ENCODE measurements at places on chromosomes 7 and 10.

DNA sequence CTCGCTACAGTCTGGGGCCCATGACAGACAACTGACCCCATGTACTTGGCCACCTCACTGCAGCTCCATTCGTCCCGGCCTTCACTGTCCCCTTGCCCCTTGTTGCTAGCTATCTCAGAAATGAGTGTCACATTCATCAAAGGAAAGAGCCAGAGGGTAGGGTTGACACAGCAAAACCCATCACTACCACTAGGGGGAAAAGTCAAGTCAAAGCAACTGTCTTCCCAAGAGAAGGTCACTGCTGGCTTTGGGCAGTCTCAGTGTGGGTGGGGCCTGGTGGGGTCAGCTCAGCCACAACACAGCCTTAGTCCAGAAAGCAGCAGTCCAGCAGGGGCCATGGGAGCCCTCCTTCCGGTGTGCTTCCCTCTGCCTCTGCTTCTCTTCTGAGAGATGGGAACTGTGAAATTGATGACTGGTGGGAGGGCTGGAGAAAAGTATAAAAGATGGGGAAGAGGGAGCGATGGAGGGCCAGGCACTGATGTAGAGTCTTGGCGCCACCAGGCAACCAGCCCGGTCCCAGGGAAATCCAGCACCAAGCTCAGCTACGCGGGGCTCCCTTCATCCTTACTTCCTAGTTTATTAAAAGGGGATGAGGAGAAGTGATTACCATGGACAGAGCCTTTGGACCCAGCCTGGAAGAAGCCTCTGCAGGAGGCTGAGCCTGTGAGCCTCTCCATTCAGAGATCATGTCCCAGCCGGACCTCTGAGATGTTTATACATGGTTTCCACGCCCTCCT lies 58.0 kb downstream of the PLXNA4 start:
- DNase-seq = peak; percentile 22

DNA sequence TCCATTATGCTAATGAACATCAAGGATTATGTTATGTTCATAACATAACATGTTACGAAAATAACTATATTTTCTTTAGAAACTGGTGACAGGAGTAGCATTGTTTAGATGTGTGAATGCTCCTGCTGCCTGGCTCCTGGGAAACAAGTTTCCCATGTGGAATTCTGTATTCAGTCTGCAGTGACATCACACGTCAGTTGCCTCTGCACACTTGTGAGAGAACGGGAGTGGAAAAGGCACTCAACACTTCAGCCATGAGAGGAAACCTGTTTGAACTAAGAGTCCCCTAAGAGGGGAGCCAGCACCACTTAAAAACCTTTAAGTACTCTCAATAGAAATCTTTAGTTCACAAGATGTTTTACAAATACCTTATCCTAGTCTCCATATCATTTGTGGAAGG lies 140.3 kb upstream of the FAM20C start:
- DNase-seq = no peak

GRCh38 chr7:39465055-39465929 lies 100.9 kb upstream of the YAE1 start:
- DNase-seq = peak; percentile 36

GRCh38 chr10:131062621-131063260 lies 248.8 kb downstream of the TCERG1L start:
- DNase-seq = no peak

DNA sequence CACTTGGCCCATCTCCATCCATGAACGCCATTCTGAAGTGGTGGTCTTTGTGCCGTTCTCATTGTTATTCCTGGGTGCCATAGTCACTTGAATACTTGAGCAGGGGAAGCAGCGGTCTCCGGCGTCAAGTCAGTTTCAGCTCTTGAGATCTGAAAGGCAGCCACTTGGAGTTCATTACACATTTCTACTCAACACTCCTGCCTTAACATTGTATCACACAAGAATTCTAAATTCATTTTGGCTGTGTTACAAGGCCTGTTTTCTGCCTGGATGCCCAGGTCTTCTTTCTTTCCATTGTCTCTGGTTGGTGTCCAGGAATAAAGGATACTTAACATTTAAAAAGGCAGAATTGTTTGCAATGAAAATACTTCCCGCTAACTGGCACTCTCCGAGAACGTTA lies 69.0 kb upstream of the RAB11FIP2 start:
- DNase-seq = no peak

GRCh38 chr7:152313217-152313616 lies 122.6 kb downstream of the KMT2C start:
- no peak for DNase-seq

DNA sequence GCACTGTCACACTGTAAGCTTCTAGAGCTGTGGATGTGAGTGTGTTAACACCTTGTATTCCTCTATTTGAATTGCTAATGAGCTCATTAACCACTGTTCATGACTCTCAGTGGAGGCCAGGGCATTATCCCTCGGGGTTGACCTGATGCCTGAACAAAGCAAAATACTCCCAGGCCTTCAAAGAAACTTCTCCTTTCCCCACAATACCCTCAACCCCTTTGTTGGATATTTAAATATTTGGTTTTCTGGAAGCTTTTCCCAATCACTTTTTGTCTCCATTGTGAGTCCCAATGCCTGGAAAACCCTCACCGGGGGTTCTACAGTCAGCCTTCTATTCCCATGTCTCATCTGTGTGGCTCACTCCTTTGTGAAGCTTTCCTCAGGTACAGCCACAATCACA lies 780.1 kb downstream of the PHTF2 start:
- no peak for DNase-seq

DNA sequence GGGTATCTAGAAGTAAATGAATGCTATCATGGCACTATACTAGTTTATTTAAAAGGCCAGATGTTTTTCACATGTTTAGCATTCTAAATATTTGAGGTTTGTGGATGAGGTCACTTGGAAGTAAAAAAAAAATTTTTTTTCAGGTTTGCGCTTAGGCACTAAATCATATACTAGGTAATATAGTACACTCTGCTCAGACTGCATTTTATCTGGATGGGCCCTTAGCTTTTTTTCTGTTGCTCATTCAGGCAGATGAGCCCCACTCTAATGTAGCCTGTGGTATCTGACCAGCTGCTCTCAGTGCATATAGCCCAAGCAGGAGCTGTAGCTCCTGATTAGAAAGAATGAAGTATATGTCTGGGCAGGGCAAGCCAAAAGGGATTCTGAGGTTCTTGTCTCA lies 210.1 kb downstream of the AUTS2 start:
- no peak for DNase-seq

GRCh38 chr10:103747193-103747865 lies 108.0 kb downstream of the SH3PXD2A start:
- no peak for DNase-seq

GRCh38 chr7:121957626-121958025 lies 84.7 kb downstream of the PTPRZ1 start:
- DNase-seq = no peak

DNA sequence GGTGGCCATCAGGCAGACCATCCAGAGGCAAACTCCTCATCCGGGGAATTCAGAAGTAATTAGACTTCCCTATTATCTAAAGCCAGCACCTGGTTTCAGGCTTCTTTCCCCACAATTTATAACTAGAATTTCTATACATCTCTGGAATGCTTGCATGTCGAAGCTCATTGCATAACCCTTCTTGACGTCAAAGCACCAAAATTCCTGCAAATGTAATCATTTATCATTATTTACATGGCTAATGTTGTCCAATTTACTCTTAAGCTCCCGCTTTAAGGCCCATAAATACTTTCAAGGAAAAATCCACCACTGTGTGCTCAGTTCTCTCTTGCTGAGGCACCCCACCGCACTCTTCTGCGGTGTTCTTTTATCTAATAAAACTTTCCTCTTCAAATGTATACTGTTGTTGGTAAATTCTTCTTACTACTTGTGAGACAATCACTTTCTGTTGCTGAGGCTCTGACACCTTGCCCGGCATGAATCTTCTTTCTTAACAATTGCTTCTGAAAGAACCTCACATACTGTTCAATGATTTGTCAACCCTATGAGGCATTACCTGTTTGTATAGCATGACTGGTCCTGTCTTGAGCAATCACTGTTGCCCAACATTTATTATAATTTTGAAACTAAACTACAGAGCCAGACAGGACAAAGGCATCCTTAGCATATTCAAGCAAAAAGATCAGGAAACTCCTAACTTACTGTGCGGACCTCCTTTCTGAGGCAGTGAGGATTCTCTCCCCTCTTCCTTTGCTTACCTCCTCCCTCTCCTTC lies 17.4 kb upstream of the GPR141 start:
- no peak for DNase-seq

DNA sequence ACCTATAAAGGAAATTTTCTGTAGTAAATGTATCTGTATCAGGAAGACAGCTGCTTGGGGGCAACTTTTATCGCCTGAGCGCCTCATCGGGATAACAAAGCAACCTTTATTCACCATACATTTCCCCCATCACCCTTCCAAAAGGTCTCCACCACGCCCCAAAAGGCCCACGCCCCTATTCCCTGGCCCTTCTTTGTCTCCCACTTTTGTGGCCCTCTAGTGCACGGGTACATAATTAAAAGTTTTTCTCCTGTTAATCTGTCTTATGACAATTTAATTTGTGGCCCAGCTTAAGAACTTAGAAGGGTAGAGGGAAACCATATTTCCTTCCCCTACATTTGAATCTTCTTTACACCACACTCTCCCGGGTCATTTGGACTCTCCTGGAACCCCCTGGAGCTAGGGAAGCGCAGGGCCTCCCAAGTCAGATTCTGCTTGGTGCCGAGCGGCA lies 625 bp downstream of the RP9 start:
- no peak for DNase-seq

- DNase-seq = no peak
Measured at GRCh38 chr10:102581981-102582580, 62.2 kb upstream of the TRIM8 start.

- DNase-seq = no peak
Measured at GRCh38 chr7:17620566-17620965, 319.7 kb downstream of the SNX13 start.

- no peak for DNase-seq
Measured at GRCh38 chr7:17022920-17023319, 141.1 kb upstream of the AGR3 start.

GRCh38 chr10:2978111-2978510 lies 89.2 kb upstream of the PFKP start:
- peak; percentile 66 for DNase-seq

GRCh38 chr7:84647797-84648757 lies 453.5 kb upstream of the SEMA3A start:
- peak; percentile 61 for DNase-seq

- DNase-seq = no peak
Measured at GRCh38 chr7:17942231-17942630, 1.9 kb upstream of the SNX13 start.

GRCh38 chr10:43076876-43077420 lies at the start of gene RET:
Gene RET (plus strand): TSS chr10:43077069. CDS start chr10:43077259, 190 bp downstream.
- DNase-seq = peak; percentile 19

DNA sequence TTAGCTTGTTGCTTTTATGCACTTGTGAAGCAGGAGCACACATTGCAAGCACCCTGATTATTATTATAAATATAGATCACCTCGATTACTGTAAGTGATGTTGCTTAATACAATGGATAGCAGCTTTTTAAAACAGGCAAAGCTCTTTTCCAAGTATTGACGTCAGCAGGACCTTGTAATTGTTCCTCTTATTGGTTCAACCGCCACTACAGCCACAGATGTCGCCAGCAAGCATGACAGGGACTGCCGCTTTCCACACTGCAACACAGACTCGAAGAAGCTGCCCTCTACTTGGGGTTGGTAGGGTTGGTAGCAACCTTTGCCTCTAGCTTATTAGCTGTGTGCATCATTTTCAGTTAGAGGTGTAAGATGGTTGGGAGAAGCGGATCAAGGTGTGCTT lies 167.6 kb downstream of the ZNF365 start:
- no peak for DNase-seq

DNA sequence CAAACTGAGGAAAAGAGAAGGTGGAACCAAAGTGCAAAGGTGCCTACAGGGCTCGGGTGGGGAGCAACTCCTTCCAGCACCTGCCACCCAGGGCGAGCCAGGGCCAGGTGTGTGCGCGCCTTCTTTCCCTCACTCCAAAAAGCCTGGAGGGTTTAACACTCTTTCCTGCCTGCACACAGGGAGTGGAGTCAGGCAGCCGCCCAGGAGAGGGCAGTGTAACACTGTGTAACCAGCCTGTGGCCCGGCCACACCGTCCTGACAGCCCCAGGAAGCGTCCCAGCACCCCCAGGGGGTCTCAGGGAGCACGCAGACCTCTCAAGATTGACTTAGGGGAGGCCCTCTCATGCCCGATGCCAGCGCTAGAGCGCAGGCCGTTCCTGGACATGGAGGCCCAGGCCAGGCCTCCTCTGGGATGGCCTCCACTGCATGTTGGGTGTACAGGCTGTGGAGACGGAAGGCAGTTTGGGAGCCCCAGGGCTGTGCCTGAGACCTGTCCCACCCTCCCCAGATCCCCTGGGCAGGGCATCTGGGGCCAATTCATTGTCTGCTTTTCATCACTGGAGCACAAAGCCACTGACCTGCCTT lies 13.4 kb downstream of the BRI3 start:
- no peak for DNase-seq

- no peak for DNase-seq
Measured at GRCh38 chr10:131571865-131572264, 260.3 kb upstream of the TCERG1L start.

- DNase-seq = no peak
Measured at GRCh38 chr7:2710286-2710655, 22.3 kb downstream of the AMZ1 start.

- DNase-seq = no peak
Measured at GRCh38 chr7:117645481-117646165, 165.8 kb downstream of the CFTR start.

DNA sequence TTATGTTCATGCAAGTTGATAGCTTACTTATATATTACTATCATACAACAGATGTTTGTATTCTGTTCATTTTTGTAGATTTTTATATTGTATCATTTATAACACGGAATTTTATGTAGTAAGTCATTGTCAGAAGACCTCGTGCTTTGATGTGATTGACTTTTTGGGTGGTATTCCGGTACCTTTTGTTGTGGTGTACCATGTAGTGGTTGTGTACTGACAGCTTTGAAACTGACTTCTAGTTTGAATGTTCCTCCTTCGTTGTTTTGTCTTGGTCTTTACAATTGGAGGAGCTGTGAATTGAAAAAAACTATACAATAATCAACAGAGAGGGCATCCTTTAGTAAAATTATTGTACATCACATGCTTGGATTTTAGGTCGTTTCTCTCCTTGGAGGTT lies 61.5 kb downstream of the WAC start:
- no peak for DNase-seq

GRCh38 chr7:73770002-73770859 lies at the start of gene CLDN3:
Gene CLDN3 (minus strand): TSS chr7:73770270. CDS start chr7:73770049, 221 bp downstream.
- no peak for DNase-seq

GRCh38 chr10:36942616-36943015 lies 182.8 kb upstream of the ANKRD30A start:
- no peak for DNase-seq

DNA sequence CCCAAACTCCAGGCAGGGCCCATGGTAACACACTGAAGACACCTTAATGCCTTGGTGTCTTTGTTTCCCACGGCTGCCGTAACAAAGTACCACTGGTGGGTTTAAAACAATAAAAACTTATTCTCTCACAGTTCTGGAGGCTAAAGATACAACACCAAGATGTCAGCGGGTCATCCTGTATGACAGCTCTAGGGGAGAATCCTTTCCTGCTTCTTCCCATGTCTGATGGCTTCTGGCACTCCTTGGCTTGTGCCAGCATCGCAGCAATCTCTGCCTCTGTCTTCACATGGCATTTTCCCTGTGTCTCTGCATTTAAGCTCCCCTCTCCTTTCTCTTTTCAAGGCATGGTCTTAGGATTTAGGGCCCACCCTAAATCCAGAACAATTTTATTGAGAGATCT lies 33.1 kb downstream of the PRSS2 start:
- DNase-seq = no peak

- DNase-seq = no peak
Measured at GRCh38 chr7:49791088-49791741, 17.8 kb downstream of the VWC2 start.

All from dermis microvascular lymphatic vessel endothelial cell (primary cell).